ENCODE measurements at places on chromosomes 6 and 20. TPM values are rescaled to one million over a fixed set of nuclear protein-coding genes. Genes with fewer than 3 reads are reported as not detected.

The NRSN2 gene
- 0.52 TPM for total RNA-seq

The FUT9 gene
- total RNA-seq, result not detected

The CAP2 gene
- total RNA-seq, result not detected

The OTOR gene
- not detected for total RNA-seq

The CNR1 gene
- not detected for total RNA-seq

The RBBP8NL gene
- total RNA-seq, result not detected

The SNAI1 gene
- total RNA-seq, result 0.44 TPM

The PKIB gene
- total RNA-seq, result 0.67 TPM

The MACROD2 gene
- total RNA-seq, result not detected

The SHLD1 gene
- total RNA-seq, result 13.6 TPM

The KIAA1755 gene
- total RNA-seq, result not detected

GRCh38 chr20:35611482-35611881, 4.1 kb upstream of the SPAG4 start:
- no peak overlapping the region for H3K27ac ChIP-seq
- no peaks in the 10 kb centered on the region for H3K36me3 ChIP-seq
- H3K4me1 ChIP-seq, result peaks cover 7% of the 10 kb centered on the region
- no peak for DNase-seq

DNA sequence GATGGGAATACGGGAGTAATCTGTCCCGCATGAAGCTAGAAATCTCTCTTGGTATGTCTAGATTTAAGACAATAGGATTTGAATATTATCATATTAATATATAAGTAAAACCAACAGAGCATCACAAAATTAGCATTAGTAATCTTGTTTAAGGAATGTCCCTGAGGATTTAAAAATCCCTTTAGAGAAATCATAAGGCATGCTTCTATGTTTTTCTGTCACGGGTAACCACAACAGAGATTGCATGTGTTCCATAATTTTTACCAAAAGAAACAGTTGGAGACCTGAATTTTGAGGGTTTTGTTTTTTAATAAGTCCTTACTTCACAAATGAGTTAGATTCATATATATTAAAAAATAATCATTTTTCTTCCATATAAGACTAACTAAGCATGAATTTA, 146.8 kb downstream of the GJA1 start:
- no peak overlapping the region for H3K27ac ChIP-seq
- H3K36me3 ChIP-seq, result no peaks in the 10 kb centered on the region
- DNase-seq, result no peak

DNA sequence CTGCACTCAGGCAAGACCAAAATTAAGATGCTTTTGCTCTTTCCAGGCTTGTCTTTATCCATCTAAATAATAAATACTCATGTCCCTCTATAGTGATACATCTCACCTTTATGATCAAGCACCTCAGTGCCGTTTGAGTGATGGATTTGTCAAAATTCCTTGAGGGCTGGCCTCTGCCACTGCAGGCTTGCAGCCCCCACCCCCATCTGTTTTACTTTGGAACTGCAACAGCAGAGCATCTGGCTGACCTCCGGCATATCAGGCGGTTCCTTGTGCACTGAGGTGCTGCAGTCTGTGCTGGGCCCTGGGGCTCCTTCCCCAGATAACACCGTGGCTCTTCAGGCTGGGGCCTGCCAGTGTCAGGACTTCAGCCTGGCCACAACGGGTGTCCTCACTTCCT, 386.9 kb downstream of the CDH26 start:
- DNase-seq, result no peak
- H3K27ac ChIP-seq, result no peak overlapping the region
- H3K4me1 ChIP-seq, result no peaks in the 10 kb centered on the region

DNA sequence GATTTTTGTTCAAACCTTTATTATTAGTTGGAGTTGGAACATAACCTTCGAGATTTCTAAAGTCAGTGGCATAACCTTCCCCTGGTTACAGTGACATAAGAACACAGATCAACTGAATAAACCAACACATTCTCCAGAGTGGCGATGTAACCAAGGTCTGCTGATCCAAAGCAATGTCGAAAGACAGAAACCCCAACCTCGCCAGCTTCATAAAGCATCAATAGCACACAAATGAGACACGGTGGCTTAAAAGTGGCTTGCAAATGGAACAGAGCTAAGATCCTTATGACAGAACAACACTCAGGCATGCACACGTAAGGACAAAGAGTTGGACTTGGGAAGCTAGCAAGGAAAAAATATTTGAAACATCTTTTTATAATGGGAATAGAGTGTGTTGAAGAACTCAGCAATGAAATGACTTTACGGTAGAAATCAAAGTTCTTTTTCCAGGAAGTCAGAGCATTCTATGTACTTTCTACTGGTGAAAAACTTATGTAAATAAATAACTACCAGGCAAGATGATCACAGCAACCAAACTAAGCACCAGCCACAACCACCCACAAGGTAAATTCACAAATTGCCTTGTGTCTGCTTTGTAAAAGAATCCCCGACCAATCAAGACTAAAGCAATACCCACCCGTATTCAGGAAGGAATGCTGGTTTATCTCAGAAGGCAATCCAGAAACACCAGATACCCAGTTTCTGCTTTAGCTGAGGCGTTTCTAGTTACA, 61.0 kb upstream of the NHSL1 start:
- no peak overlapping the region for H3K4me3 ChIP-seq
- H3K4me1 ChIP-seq, result no peaks in the 10 kb centered on the region
- DNase-seq, result no peak

DNA sequence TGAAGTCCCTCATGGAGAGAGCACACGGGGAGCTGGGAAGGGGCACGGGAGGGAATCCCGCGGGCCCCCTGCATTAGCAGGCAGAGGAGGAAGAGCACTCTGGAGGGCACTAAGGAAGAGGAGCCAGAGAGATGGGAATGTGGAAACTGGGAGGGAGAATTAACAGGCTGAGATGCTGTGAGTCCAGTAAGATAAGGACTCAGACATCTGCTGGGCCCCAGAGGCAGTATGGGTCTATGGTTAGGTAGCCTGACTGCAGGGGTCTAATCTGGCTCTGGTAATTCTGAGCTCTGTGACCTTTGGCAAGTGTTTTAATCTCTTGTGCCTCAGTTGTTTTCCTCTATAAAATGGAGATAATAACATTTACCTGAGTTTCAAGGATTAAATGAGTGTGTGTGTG, 15.7 kb upstream of the SRSF3 start:
- H3K27ac ChIP-seq, result no peak overlapping the region
- H3K36me3 ChIP-seq, result no peaks in the 10 kb centered on the region
- no peak for DNase-seq
- H3K27me3 ChIP-seq, result no peaks in the 10 kb centered on the region

DNA sequence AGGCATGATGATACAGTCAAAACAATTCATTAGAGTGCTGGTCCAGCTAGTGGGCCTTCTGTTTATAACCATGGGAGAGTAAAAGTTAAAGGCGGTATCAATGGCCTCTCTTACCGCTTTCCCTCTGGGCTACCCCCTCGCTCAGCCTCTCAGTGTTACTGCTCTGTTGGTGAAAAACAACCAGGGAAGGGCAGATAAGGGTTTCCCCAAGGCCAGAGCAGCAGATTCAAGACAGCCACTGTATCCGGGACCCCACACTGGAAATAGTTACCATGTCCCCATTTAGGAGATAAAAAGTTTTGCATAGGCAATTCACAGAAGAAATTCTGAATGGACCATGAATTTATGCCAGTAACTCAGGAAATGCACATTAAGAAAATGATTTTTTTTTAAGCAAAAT, 13.4 kb downstream of the SCGN start:
- no peak overlapping the region for H3K4me3 ChIP-seq
- DNase-seq, result no peak
- H3K4me1 ChIP-seq, result no peaks in the 10 kb centered on the region
- no peak overlapping the region for H3K27ac ChIP-seq

- no peaks in the 10 kb centered on the region for H3K27me3 ChIP-seq
- no peaks in the 10 kb centered on the region for H3K36me3 ChIP-seq
- no peak for DNase-seq
These were observed 494.1 kb downstream of the PREX1 start for GRCh38 chr20:48333707-48334106.

- no peak overlapping the region for H3K27ac ChIP-seq
- no peak for DNase-seq
- no peak overlapping the region for H3K4me3 ChIP-seq
- no peaks in the 10 kb centered on the region for H3K4me1 ChIP-seq
- no peaks in the 10 kb centered on the region for H3K27me3 ChIP-seq
- H3K36me3 ChIP-seq, result no peaks in the 10 kb centered on the region
These were observed 234.9 kb downstream of the OGFRL1 start for GRCh38 chr6:71523548-71523947.

GRCh38 chr6:31768363-31769257, 6.2 kb downstream of the SAPCD1 start:
- H3K4me1 ChIP-seq, result peaks cover 35% of the 10 kb centered on the region
- no peak overlapping the region for H3K4me3 ChIP-seq
- no peaks in the 10 kb centered on the region for H3K36me3 ChIP-seq
- H3K27ac ChIP-seq, result no peak overlapping the region
- DNase-seq, result no peak

GRCh38 chr6:90294008-90294511, 2.6 kb downstream of the BACH2 start:
- H3K27ac ChIP-seq, result no peak overlapping the region
- H3K27me3 ChIP-seq, result no peaks in the 10 kb centered on the region
- no peak for DNase-seq
- H3K36me3 ChIP-seq, result no peaks in the 10 kb centered on the region
- no peak overlapping the region for H3K4me3 ChIP-seq

DNA sequence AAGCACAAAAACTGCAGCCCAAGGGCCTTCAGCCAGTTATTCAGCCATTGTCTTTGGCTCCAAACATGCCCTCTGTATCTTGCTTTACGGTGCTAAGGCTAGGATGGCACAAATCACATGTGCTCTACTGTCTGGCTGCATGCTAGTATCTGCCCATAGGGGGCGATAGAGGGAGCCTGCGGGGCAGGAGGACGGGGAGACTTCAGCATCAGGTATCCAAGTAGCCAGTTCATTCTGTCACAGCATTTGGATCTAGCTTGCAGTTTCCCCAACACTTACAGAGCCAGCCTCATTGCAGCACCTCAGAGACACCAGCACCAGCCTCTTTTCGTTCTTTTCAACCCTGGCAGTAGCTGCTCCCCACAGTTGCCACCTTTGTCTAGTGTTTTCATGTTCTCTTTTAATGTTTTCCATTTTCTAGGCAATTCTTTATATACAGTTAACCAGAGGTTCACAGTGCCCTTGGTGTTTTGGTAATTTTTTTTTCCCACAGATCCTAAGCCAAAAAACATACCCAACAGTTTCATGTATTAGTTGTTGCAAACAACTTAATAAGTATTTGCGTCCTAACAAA, 705.9 kb downstream of the PTPRT start:
- no peaks in the 10 kb centered on the region for H3K27me3 ChIP-seq
- no peaks in the 10 kb centered on the region for H3K36me3 ChIP-seq
- H3K4me1 ChIP-seq, result no peaks in the 10 kb centered on the region
- H3K4me3 ChIP-seq, result no peak overlapping the region
- DNase-seq, result no peak

- H3K27ac ChIP-seq, result no peak overlapping the region
- H3K36me3 ChIP-seq, result no peaks in the 10 kb centered on the region
- no peak overlapping the region for H3K4me3 ChIP-seq
- H3K4me1 ChIP-seq, result no peaks in the 10 kb centered on the region
These were observed 9.5 kb upstream of the ADGRG6 start for GRCh38 chr6:142292166-142292924.

DNA sequence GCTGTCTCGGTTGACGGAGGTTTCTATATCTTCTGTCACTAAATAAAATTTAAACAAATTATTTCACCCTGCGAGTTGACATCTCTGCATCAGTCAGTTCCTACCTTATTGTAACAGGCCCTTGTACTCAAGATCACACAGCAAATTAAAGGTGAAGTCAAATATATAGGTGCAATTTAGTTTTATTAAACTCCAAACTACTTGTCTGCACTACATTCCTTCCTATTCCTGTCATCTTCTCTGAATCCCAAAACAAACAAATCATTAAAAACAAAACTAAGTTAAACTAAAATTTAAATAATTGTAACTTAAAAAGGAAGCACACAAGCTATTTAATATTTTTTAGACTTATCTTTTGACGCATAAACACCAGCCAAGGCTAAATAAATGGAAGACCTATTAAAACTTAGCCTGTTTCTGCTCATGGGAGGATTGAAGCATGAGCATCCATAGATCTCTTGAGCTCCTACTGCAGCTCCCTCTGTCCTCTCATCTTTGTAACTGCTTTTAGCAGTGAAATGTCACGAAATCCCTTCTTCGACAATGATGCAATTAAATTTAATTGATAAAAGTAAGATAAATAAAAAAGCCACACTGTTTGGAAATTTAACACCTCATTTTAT, 1152.3 kb upstream of the GJE1 start:
- no peak for DNase-seq
- H3K4me1 ChIP-seq, result no peaks in the 10 kb centered on the region
- H3K27ac ChIP-seq, result no peak overlapping the region
- H3K36me3 ChIP-seq, result no peaks in the 10 kb centered on the region
- no peaks in the 10 kb centered on the region for H3K27me3 ChIP-seq
- no peak overlapping the region for H3K4me3 ChIP-seq

DNA sequence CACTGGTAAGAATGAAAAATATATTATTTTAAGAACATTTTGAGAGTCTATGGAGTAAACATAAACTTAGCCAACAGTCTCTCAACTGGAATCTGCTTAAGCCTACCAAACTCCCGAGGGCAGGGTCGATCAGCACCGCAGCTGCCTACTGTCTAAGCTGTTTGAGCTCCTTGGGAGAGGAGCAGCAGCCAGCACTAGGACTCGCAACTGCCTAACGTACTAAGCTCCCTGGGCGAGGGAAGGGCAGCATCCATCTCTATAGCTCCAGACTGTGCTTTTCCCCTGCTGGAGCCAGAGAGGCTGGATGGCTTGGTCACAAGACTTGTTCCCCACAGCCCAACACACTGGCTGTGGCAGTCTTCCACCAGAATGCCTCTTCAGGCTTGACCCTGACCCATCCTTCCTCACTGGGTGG, 96.4 kb downstream of the MOXD1 start:
- H3K4me3 ChIP-seq, result no peak overlapping the region
- no peak overlapping the region for H3K27ac ChIP-seq

GRCh38 chr6:13252790-13253189, 75.5 kb downstream of the TBC1D7 start:
- DNase-seq, result no peak
- no peak overlapping the region for H3K27ac ChIP-seq
- no peaks in the 10 kb centered on the region for H3K4me1 ChIP-seq
- H3K4me3 ChIP-seq, result no peak overlapping the region
